ENCODE measurements at places on chromosomes 16 and 17. TPM values are rescaled to one million over a fixed set of nuclear protein-coding genes. Genes with fewer than 3 reads are reported as not detected.
A peak's percentile ranks its signal among the peaks of the same experiment; 100 is the strongest.

TVP23A gene
- total RNA-seq = not detected

NEUROD2 gene
- total RNA-seq = not detected

- H3K4me1 ChIP-seq = peaks cover 6% of the 10 kb centered on the region
- H3K27me3 ChIP-seq = no peaks in the 10 kb centered on the region
- peaks cover 16% of the 10 kb centered on the region for H3K36me3 ChIP-seq
- H3K27ac ChIP-seq = no peak overlapping the region
- peak; percentile 44 for DNase-seq
Measured at GRCh38 chr17:2241823-2242222, 61.8 kb downstream of the SMG6 start.

- no peaks in the 10 kb centered on the region for H3K36me3 ChIP-seq
- no peaks in the 10 kb centered on the region for H3K4me1 ChIP-seq
- peak; percentile 25 for DNase-seq
- peak within 1 kb of the TSS; percentile 20 for H3K4me3 ChIP-seq
- H3K27ac ChIP-seq = no peak within 1 kb of the TSS
Measured at GRCh38 chr17:47733047-47733673, at the start of gene TBX21. TBX21 (plus strand) TSS chr17:47733236; CDS start chr17:47733455, 219 bp downstream.

RFNG gene
- total RNA-seq = 73.7 TPM

Data from ascending aorta (tissue), 2 donors.